PC-3 (cell line): ENCODE measurements at places on chromosomes 2 and 18. TPM values are rescaled to one million over a fixed set of nuclear protein-coding genes. Genes with fewer than 3 reads are reported as not detected.
A peak's percentile ranks its signal among the peaks of the same experiment; 100 is the strongest.

Gene CBLN2
- total RNA-seq: not detected in 2 replicates

- no peak for DNase-seq
Observed at GRCh38 chr2:239636808-239637207, 236.0 kb upstream of the HDAC4 start.

Gene CRACDL
- total RNA-seq: 0.40 TPM in 1 of 2 replicates, not detected in the other

- DNase-seq: peak; percentile 88
Observed at GRCh38 chr2:162123806-162124758, 28.0 kb downstream of the GCG start.

DNA sequence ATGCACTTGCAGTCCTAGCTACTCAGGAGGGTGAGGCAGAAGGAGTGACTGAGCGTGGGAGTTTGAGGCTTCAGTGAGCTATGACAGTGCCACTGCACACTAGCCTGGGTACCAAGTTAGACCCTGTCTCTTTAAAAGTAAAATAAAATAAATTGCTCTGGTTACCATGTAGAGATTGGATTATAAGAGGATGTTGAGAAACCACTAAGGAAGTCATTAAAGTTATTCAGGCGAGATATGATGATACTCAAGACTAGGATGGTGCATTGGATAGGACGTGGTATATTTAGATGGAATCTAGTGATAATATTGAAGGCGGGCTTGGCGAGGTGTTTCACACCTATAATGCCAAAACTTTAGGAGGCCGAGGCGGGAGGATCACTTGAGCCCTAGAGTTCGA is 50.6 kb downstream of the BMPR2 start:
- no peak for DNase-seq

- no peak for DNase-seq
Observed at GRCh38 chr2:117492209-117492851, 322.2 kb upstream of the DDX18 start.

DNA sequence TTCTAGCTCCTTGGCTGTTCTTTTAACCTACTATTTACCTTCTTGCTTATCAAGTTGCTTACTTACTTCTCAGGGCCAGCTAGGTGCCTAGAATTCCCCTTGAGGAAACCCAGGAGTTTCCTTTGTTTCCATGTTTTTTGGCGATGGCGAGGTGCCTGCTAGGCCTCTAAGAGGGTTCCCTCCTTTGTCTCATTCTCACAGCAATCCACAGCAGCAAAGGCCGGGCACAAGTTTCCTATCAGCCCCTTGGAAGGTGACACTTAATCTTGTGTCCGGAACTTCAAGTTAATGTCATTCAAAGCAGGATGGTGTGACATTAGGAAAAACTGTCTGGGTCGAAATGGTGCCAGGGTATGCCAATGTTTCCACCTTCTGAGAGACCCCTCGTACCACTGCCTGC is 101.9 kb upstream of the EPC2 start:
- no peak for DNase-seq

GRCh38 chr2:137942833-137943677 is 21.2 kb upstream of the HNMT start:
- no peak for DNase-seq

Gene GBX2
- 30.5 and 40.5 TPM in 2 replicates for total RNA-seq

Gene SERPINB11
- total RNA-seq: not detected in 2 replicates

Gene ANKRD44
- 2.4 and 28.7 TPM in 2 replicates for total RNA-seq

GRCh38 chr2:69988086-69988635 is 26.7 kb upstream of the ASPRV1 start:
- DNase-seq: no peak

Gene IL1RL2
- 0.11 TPM in 1 of 2 replicates, not detected in the other for total RNA-seq

GRCh38 chr2:86703704-86704361 is 16.3 kb upstream of the RMND5A start:
- peak; percentile 97 for DNase-seq

DNA sequence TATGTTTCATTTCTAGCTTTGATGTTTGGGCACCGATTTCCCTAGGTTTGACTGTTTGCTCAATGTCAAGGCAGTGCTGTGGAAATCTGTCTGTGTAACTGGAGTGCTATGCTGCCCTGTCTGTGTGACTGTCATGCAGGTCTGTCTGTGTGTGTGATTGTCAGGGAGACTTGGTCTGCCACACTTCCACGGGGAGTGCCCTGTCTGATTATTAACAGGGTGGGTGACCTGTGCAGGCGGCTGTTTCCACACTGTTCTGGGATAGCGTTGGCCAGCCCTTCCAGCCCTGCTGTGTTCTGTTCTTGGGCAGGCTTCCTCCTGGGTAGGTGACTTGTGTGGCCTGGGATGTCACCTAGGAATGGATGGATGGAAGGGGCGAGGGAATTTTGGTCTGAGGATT is 85.3 kb downstream of the FHOD3 start:
- DNase-seq: no peak

DNA sequence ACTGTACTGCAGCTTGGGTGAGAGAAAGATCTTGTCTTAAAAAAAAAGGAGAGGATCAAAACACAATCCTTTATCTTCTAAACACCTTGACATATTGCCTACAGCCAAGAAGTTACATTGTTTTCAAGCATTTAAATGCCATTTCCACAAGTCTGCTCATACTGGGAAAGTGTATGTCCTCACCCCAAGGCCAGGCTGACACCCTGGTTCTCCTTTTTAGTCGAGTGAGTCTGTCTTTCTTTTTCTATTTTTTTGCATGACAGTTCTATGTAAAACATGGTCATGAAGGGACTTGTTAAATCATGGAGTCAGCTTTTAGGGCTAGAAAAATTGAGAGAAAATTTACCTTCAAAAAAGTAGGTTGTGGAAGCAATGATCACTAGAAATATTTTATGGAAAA is 233.3 kb downstream of the FAM210A start:
- no peak for DNase-seq

Gene OSBPL6
- 2.8 and 4.0 TPM in 2 replicates for total RNA-seq

DNA sequence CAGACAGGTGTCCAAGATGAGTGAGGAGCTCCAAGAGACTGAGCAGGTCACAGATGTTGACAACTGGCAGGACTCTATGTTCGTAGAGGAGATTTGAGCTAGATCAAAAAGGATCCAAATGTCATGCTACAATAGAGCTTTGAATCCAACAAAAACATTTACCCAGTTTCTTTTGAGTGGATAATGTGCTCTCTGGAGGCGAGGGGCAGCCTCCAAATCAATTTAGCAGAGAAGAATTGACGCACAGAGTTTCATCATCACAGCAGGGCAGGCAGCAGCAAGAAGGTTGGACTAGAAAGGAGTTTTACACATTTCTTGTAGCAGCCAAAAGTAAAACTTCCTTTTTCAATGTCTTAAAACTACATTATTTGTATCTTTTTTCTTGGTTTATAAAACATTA is 653.0 kb downstream of the RNF144A start:
- DNase-seq: no peak

DNA sequence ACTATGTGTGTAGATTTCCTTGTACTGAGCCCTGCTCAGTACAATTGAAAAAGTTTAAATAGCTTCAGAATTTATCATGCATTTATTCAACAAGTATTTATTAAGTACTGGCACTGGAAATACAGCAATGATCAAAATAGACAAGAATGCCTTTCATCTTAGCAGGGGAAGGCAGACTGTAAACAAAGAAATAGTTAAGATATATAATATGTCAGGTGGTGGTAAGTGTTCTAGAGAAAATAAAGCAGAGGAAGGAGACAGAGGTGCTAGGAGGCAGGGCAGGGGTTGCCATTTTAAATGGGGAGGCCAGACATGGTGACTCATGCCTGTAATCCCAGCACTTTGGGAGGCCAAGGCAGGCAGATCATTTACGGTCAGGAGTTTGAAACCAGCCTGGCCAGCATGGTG is 13.6 kb upstream of the LIPG start:
- DNase-seq: peak; percentile 29

Gene CDK5R2
- 0.11 and 0.35 TPM in 2 replicates for total RNA-seq

GRCh38 chr2:119490653-119491195 is 33.6 kb downstream of the SCTR start:
- DNase-seq: no peak

Gene ADNP2
- 23.2 and 25.2 TPM in 2 replicates for total RNA-seq

DNA sequence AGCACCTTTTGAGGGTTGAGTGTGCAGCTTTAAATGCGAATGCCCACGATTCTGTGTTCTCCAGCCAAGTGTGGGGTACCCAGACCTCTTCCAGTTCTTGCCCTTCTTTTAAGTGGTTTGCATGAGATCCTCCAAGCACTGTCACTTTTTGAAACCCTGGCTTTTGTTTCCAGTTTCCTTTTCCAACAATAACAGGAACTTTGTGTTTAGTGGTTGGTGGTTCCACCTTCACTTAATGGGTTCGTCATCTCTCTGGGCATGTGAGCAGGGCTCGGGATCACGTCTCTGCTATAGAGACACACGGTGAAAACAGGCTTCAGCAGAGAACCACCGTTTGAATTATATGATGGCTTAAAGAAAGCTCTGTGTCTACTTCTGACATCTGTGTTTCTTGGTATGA is 197.6 kb downstream of the LDLRAD4 start:
- no peak for DNase-seq

- DNase-seq: no peak
Observed at GRCh38 chr18:33264566-33264965, 176.0 kb downstream of the CCDC178 start.

- DNase-seq: no peak
Observed at GRCh38 chr2:122531290-122532071, 776.0 kb downstream of the TSN start.

DNA sequence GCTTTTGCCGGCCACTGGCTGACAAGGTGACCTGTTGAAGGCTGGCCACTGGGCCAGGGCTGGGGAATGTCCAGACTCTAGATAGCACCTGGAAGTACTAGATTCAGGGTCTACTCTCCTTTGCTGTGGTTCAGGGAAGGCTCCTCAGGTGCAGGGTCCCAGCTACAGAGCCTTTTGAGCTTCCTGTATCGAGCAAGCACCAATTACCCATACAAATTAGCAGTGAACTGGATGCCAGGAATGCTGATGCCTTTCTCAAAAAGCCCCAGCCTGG is 213.4 kb downstream of the CYP26B1 start:
- DNase-seq: no peak

- DNase-seq: no peak
Observed at GRCh38 chr2:69968609-69969008, 7.2 kb upstream of the ASPRV1 start.

Gene CPO
- total RNA-seq: not detected in 2 replicates

DNA sequence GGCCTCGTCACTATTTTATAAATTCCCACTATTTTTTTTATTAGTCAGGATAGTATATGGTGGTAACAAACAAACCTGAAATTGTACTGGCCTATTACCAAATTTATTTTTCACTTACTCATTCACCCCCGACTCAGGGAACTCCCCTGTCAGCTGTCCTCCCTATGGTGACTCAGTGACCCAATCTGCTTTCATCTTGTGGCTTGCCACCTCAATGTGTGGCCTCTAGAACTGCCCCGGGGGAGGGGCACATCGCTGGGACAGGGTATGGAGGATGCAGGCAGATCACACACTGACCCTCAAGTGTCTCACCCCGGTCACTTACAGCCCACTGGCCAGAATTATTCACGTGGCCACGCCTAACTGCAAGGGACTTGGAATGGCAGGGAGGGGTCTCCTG is 71.6 kb downstream of the ACTR2 start:
- DNase-seq: peak; percentile 95

- DNase-seq: no peak
Observed at GRCh38 chr2:20960003-20960402, 83.9 kb downstream of the APOB start.

Gene C2orf81
- 1.6 and 2.4 TPM in 2 replicates for total RNA-seq

DNA sequence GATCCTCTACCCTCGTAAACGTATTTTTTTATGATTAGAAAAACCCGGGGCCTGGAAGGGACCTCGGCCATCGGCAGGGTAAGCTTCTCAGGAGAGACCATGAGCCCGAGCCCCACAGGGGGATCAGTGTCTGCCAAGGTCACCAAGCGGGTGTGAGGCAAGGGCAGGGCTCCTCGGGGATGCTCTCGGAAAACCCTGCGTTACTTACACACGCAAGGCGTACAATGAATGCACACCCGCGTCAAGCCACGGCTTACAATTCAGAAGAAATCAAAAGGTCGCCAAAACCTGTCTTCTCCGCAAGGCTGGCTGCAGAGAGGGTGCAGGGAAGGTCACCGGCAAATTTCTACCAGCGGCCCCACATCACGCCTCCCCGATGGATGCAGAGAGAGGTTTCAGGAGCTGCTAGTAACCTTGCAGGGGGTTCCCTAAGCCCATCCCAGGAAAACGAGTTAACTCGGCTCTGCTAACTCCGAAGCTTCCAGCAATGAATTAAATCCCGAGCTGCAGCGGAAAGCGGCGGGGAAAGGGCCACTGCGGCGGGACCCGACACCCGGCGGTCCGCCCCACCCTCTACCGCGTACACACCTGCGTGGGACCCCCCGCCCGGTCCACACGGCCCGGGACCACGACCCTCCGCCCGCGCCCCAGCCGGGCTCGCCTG is 638 bp downstream of the ST3GAL5 start:
- DNase-seq: no peak

- no peak for DNase-seq
Observed at GRCh38 chr18:46196627-46197243, 92.5 kb downstream of the HAUS1 start.

- DNase-seq: no peak
Observed at GRCh38 chr2:239890206-239890746, 134.9 kb downstream of the NDUFA10 start.

DNA sequence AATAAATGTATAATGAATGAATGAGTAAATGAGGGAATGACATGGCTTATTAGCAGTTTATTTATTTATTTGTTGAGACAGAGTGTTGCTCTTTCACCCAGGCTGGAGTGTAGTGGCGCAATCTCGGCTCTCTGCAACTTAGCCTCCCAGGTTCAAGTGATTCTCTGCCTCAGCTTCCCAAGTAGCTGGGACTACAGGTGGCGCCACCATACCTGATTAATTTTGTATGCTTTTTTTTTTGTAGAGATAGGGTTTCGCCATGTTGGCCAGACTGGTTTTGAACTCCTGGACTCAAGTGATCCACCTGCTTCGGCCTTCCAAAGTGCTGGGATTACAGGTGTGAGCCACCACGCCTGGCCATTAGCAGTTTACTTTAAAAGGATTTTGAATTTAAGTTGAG is 100.3 kb upstream of the CAVIN2 start:
- no peak for DNase-seq

- DNase-seq: no peak
Observed at GRCh38 chr2:38171208-38171855, 95.4 kb upstream of the CYP1B1 start.

GRCh38 chr2:113056521-113056920 is 2.5 kb upstream of the IL36RN start:
- no peak for DNase-seq

Gene UGT1A4
- total RNA-seq: not detected in 2 replicates

DNA sequence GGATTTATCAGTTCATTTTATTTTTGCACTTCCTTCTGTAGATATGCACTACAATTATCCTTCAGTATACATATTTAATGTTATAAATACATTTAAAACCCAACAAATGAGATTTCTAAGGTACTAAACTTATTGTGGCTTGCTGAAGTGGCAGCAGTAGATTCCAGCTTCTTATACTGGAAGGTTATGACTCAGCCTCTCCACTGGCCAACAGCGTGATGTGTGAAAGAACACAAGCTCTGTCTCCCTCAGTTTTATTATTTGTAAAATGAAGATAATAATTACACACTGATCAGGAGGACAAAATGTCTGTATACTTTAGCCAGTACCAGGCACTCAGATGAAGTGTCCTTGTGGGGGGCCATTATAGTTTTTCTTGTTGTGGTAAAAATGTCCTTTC is 1147.1 kb downstream of the CNTNAP5 start:
- no peak for DNase-seq

GRCh38 chr2:11655495-11655894 is 14.5 kb downstream of the NTSR2 start:
- peak; percentile 60 for DNase-seq

Gene LCT
- not detected in 2 replicates for total RNA-seq
